NCI-H1417 (cell line): ENCODE measurements at places on chromosomes 4 and X.
A peak's percentile ranks its signal among the peaks of the same experiment; 100 is the strongest.

GRCh38 chr4:4831825-4832224 lies 27.6 kb upstream of the MSX1 start:
- DNase-seq = no peak

DNA sequence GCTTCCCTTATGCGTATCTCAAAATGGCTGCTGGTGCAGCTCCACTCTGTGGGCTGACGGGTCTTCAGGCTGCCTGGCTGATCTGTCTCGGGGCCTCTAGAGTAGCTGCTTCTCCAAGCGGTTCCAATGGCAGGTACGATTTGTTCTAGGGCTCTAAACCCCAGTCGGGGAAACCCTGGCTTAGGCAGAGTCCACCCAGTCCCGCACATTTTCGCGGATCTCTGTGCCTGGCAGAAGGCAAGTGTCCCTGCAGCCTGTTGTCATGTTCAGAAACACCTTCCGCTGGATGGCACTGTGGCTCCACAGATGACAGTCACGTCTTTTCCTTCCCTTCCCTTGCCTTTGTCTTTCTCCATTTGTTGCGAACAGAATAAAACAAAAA lies 54.4 kb downstream of the NBDY start:
- peak; percentile 93 for DNase-seq

DNA sequence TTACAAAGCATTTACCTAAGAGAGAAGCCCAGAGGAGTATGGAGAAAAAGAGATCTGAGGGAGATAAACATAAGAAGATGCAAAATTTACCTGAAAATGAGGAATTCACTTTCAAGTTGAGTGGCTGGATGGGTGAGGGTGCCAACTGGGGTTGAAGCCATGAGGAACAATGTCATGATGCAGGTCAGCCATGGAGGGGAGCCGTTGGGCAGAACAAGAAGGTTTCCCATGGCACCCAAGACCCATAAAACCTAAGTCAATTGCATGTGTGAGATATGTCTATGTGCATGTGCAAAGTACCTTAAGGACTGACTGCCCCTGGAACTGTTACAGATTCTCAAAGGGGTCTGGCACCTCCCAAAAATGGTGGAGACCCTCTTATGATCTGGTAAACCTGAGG lies 46.6 kb upstream of the PRRG1 start:
- DNase-seq = peak; percentile 37

DNA sequence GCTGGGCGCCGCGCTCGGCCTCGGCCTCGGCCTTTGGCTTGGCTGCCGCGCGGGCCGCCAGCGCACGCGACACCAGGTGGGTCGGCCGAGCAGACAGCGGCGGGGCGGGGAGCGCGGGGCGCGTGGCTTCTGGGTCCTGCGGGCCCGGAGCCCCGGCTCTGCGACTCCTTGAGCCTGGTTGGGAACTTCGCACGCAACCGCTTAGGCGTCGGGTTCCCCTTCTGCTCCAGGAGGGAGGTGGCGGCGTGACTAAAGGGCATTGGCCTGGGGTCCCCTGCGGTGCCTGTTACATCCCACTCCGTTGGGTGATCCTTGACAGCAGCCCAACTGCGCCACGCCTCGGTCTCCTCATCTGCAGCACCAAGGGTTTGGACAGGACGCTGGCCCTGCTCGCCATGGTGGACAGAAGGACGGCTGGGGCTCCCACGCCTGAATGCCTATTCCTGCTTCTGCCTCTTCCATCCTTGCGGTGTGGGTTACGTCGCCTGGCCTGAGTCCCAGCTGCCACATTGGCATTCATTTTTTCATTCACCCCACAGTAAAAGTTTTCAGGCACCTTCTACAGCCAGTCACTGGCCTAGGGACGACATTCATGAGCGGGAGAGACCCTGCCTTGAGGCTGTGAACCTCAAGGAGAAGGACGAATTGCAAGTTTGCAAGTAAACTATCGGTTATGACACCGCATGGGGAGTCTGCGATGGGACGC lies 631 bp downstream of the EVC start:
- peak; percentile 39 for DNase-seq

DNA sequence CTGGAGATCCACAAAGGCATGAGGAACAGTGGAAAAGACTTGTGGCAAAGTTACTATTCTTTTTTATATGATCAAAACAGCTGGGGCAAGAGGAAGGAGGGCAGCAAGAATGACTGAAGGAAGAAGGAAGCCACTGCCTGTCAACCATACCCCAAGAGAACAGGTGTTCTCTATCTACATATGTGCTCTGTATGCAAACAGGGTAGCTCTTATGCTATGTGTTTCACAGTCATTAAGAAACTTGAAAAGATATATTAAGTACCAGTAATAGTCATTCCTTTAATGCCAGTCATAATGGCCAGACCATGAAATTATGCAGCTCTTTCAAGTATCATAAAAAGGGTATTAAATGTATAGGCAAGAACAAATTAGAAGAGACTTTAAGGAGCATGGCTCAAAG lies 363.9 kb downstream of the KLHL13 start:
- DNase-seq = no peak

DNA sequence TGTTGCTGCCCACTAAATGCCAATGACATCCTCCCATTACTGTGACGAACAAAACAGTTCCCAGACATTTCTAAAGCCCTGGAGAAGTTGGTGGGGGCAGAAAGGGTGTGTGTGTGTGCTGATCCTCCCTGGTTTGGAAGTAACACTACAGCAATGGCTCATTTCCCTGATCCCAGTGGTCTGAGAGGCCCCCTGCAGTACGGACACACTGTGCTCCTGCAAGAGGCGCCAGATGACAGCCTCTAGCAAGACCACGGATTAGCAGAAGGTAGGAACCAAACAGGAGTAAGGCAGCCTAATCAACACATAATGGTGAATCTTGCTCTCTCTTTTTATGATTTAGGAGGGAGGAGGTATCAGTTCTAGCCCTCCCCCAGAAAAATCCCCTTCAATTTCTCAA lies 49.6 kb downstream of the CHRDL1 start:
- DNase-seq = no peak

GRCh38 chrX:150326541-150327247 lies 36.4 kb upstream of the MAMLD1 start:
- DNase-seq = no peak

GRCh38 chr4:123350191-123350544 lies 46.4 kb upstream of the SPRY1 start:
- peak; percentile 68 for DNase-seq

- no peak for DNase-seq
These were observed 91.5 kb upstream of the DHRSX start for GRCh38 chrX:2592279-2592678.

GRCh38 chrX:84133023-84133422 lies 55.0 kb downstream of the RPS6KA6 start:
- no peak for DNase-seq

DNA sequence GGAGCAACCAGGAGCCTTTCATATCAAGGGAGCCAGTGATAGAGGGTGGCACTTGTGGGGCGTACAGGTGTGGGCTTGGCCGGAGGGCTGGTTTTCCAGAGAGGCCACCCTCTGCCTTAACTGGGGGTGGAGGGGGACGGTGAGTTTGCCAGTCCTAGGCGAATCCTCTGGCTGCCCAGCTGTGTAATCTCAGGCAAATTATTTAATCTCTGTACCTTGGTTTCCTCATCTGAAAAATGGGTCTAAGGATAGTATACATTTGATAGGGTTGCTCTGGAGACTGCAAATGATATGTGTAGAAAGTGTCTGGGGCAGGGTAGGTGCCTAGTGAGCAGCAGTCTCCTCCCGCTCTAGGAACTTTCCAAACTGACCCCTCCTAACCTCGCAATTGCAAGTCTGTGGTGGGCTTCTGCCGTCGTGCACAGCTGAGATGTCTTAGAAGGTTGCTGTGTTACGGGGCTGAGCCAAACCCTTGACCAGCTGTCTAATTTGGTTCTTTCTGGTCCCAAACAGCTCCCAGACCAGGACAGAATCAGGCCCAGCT lies 3.8 kb upstream of the CXCR3 start:
- no peak for DNase-seq

GRCh38 chr4:21327976-21328700 lies 620.4 kb downstream of the KCNIP4 start:
- DNase-seq = no peak

GRCh38 chrX:28876408-28876807 lies 289.2 kb downstream of the IL1RAPL1 start:
- DNase-seq = no peak

- no peak for DNase-seq
These were observed 341.4 kb downstream of the GUCY2F start for GRCh38 chrX:109140463-109140862.

DNA sequence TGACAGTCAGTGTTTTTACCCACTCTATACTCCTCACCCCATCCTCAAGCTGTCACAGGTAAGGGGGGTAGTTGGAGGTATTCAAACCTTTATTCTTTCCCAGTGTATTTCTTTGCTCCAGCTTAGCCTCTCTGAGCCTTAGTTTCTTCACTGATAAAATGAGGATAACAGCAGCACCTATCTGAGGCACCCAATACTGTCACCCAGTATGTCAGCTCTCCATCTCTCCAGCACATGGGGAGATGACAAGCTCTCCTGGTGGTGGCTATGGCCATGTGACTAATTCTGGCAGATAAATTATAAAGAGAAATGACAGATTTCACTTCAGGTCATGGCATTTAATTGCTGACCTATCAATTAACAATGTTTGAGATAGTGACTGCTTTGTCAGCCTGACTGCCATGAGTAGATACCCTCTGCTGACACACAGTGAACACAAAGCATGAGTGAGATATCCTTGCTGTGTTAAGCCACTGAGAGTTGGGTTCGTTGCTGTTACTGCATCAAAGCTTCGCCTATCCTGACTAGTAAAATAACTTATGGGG lies 176.4 kb upstream of the TBC1D9 start:
- DNase-seq = no peak

DNA sequence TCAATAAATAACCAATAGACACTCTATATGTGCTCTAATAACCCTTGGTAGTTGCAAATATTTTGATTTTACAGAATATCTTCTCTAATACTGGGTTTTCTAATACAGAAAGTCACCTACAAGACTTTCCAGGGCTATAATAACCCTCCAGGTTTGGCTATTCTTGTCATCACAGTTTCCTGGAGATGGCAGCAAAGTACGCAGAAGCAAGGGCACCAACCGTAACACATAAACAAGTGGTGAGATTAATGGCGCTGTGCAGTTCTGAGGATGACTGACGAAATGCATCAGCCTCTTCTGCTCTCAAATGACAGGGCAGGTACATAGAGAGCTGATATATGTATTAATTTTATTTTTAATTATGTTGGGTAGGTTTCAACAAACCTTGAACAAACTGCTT lies 122.4 kb downstream of the C4orf33 start:
- DNase-seq = peak; percentile 88

DNA sequence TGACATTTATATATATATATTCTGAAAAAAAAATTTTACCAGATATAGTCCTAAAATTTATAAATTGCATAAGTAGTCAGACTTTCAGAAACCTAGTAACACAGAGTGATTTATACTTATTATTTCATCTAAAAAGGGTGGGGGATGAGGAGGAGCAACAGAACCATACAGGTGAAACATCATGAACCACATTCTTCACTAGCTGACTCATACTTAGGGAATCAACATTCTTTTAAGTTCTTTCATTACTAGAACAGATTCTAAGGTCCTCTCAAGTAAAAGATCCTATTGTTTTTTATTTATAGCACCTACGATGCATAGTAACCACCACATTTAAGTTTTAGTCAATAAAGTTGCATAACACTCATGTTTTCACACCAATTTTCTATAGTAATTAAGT lies 166.1 kb downstream of the LRBA start:
- no peak for DNase-seq

GRCh38 chr4:138645289-138645688 lies 370.3 kb upstream of the NOCT start:
- DNase-seq = no peak

DNA sequence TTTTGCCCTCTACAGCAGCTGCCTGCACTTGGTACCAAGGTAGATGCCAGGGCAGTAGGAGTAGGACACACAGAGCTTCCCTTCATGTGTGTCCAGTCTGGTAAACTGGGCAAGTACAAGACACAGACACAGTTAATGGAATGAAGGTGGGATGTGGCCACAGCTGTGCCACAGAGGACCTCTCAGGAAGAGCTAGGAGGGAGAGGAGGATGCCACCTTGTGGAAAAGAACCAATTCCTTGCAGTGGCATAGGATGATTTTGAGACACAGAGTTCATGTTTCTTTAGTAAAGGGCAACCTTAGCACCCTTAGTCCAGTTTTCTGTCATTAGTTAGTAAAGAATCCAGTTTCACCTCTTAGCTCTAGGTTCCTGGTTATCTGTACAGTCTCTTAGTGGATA lies 36.3 kb upstream of the TBC1D14 start:
- DNase-seq = peak; percentile 20

DNA sequence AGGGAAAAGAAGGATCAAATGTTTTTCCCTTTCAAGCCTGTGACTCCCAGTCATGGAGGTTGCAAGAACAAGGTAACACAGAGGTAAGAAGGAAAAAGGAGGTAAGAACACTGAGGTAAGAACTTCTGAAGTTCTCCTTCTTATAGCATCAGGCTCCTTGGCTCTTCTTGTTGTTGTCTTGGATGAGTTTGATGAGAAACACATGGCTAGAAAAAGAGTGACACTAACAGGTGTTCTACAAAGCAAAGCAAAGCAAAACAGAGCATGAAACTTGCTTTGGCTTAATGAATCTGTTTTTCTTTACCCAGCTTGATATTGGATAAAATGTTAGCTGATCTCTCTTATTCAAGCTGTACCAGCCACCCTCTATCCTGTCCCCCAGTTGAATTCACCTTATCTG lies 231.2 kb upstream of the F9 start:
- DNase-seq = no peak

- no peak for DNase-seq
These were observed 61.9 kb downstream of the ARHGAP10 start for GRCh38 chr4:147793569-147794313.

- DNase-seq = no peak
These were observed 41.9 kb downstream of the UBA6 start for GRCh38 chr4:67659065-67659464.

- DNase-seq = no peak
These were observed 244.5 kb upstream of the SPANXN1 start for GRCh38 chrX:145002771-145003170.

DNA sequence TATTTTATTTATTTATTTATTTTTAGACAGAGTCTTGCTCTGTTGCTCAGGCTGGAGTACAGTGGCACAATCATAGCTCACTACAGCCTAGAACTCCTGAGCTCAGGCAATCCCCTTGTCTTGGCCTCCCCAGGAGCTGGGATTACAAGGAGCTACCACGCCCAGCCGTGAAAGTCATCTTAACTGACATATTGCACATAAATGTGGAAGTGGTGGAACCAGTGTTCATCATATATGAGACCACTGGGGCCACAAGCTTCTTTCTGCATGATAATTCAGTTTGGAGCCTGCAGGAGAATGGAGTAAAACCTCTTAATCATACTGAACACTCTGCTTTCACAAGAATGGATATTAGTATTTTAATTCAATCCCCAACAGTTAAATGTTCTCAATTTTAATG lies 12.5 kb upstream of the CTSO start:
- DNase-seq = no peak
